ENCODE measurements at places on chromosomes 5 and 9.

DNA sequence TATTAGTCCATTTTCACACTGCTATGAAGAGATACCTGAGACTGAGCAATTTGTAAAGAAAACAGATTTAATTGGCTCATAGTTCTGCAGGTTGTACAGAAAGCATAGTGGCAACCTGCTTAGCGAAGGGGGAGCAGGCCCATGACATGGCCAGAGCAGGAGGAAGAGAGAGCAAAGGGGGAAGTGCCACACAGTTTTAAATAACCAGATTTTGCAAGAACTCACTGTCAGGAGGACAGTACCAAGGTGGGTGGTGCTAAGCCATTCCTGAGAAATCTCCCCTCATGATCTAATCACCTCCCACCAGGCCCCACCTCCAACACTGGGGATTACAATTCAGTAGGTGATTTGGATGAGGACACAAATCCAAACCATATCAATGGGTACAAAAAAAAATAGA is 16.8 kb upstream of the PCSK5 start:
- no peak for DNase-seq

- DNase-seq = peak; percentile 31
Observed at GRCh38 chr9:4077499-4078102, 222.3 kb downstream of the GLIS3 start.

- DNase-seq = no peak
Observed at GRCh38 chr9:80285326-80285725, 713.6 kb downstream of the TLE4 start.

GRCh38 chr9:77910194-77910621 is 121.4 kb downstream of the GNAQ start:
- no peak for DNase-seq

DNA sequence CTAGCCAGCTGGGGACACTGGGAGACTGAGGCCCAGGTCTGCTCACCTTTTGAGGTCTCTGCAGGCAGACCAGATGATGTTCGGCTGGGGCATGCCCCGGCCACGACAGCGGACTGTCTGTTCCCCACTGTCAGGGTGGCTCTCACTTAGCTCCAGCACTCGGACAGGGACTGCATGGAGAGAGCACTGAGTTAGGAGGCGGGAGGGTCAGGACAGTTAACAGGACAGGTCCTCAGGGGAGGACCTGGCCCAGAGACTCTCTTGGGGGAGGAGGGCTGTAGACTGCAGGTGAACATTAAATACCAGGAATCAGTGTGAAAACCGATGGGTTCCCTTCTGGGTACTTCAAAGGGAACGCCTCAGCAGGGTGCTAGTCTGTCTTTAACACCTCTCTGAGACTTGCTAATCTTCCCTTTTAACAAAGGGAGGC is 25.1 kb downstream of the PDGFRB start:
- DNase-seq = no peak

DNA sequence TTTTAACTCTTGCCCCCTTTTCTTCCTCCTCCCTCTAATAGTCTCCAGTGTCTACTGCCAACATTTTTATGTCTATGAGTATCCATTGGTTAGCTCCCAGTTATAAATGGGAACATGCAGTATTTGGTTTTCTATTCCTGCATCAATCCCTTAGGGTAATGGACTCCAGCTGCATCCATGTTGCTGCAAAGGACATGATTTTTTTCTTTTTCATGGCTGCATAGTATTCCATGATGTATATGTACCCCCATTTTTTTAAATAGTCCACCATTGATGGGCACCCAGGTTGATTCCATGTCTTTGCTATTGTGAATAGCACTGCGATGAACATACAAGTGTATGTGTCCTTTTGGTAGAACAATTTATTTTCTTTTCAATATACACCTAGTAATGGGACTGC is 993.7 kb downstream of the EFNA5 start:
- DNase-seq = no peak

DNA sequence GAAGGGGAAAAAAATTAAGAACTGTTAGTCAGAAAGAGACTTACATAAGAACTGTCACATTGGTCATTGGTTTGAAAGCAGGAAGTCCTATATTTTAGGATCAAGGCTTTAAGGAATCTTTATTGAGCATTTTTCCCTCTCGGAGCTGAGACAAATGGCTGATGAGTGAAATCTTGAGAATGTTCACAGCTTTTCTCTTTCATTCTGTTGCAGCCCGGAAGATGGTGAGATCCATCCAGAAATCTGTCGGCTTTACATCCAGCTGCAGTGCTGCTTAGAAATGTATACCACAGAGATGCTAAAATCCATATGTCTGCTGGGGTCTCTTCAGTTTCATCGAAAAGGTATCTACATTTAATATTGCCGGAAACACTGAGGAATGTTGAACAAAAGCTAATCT is 69.7 kb downstream of the RGS7BP start:
- DNase-seq = no peak

DNA sequence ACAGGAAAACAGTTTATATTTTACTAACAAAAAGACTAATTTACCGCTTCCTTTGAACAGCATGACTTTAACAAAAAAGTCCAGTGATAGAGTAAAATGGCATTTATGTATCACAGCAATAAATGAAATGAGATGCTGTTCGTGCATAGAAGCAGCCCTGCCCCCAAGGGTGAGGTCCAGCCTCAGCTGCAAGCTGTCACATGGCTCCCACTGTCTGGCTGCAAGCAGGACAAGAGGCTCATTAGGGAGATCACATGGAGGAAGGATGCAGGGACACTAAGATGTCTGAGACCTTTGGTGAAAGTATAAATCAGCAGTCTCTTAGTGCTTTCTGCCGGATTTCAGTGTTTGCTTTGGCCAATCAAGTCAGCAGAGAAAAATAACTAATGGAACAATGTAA is 23.0 kb downstream of the GDNF start:
- no peak for DNase-seq

- DNase-seq = no peak
Observed at GRCh38 chr9:86795823-86796553, 151.3 kb downstream of the GAS1 start.
